HCEC 1CT (cell line): ENCODE measurements at places on chromosomes 5 and 9.

- peak; percentile 50 for DNase-seq
Measured at GRCh38 chr9:5630081-5630507, 1.2 kb downstream of the RIC1 start.

- DNase-seq: no peak
Measured at GRCh38 chr5:138138949-138139780, at the start of gene NME5. Gene NME5, minus strand, starts transcription at chr5:138139428. Its CDS starts 648 bp downstream, at chr5:138138780.

- DNase-seq: no peak
Measured at GRCh38 chr5:61549530-61549929, 217.5 kb downstream of the ZSWIM6 start.

DNA sequence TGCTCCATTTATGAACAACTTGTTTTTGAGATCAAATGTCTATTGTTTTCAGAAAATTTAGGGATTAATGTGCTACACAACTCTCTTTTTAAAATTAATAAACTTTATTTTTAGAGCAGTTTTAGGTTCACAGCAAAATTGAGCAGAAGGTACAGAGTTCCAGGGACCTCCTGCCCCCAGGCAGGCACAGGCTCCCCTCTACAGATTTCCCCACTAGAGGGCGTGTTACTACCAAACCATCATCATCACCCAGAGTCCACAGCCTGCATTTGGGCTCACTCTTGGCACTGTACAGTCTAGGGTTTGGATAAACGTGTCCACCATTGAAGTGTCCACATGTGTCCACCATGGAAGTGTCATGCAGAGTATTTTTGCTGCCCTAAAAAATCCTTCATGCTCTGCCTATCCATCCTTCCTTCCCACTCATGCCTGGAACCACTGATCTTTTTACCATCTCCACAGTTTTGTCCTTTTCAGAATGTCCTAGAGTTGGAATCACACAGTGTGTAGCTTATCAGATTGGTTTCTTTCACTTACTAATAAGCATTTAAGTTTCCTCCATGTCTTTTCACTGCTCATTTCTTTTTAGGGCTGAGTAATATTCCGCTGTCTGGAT, 61.7 kb downstream of the MRPL36 start:
- peak; percentile 33 for DNase-seq

- DNase-seq: no peak
Measured at GRCh38 chr5:56735849-56736641, 79.3 kb upstream of the MAP3K1 start.

DNA sequence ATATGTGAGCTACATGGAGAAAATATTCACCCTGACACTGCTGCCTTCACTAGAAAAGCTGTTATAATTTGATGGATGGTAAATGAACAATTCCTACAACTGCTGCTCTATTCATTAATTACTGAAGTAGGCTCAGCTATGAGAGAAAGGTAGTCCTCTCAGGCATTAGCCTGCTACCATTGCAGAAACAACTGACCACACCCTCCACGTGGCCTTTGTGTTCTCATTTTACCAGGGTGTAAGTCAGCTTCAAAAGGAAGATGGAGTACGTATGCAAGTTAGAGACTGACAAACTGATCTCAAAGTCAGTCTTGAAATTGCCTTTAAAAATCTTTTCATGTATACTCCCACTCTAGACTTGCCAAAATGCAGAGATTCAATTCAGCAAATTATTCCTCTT, 26.3 kb upstream of the TPD52L3 start:
- DNase-seq: no peak

- no peak for DNase-seq
Measured at GRCh38 chr5:33182986-33183385, 257.8 kb upstream of the TARS1 start.

GRCh38 chr5:10581867-10582511, 18.1 kb downstream of the ANKRD33B start:
- DNase-seq: no peak

DNA sequence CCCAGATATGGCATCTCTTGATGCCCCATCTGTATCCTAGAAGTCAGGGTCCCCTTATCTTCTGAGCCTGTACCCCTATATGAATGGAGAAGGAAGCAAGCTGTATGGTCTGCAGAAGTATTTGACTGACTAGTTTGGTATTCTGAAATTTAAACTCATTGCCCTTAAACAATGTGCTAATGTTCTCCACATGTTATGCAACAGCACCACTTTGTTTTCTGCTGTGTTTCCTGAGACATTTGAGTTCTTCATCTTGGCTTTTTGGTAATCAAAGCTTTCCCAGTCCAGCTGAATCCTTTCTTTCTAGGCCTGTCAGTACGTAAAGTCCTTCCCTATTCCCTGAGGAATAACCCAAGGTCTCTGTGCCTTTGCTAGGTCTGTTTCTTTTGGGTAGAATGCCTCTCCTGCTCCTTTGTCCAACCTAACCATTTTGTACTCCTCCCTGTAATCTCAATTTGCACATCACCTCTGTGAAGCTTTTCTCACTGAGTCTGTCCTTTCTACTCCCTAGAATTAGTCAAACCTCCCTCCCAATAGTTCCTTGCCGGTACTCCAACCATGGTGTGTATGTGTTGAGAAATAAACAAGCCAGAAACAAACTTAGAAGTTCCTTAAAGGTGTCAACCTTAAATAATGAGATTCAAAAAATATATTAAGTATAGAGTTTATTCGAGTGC, 72.1 kb upstream of the HSPB3 start:
- DNase-seq: peak; percentile 32

DNA sequence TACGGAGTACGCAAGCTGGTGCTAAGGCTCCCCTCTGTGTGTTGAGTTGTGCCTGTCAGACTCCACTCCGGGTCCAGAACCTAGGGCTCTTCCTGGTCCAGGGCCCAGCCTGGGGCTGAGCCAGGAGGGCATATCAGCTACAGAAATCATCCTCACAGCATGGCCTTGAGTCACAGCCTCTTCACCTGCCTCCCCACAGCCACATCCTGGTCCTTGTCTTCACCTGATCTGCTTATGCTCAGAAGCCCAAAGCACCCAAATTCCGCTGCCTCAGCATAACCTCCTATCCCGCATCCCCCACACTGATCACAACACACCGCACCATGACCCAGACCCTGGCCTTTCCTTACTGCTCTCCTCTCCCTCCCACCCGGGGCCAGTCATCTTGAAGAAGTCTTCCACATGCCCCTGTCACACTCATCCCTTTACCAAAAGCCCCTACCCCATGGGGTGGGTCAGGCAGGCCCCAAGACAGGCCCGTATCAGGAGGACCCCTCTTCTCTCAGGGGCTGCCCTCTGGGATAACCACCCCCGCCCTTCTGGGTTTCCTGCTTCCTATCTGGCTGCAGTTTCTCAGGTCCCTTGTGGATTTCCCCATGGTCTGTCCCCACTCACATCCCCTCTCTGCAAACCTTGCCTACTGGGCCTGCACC, 1.3 kb upstream of the IL3 start:
- no peak for DNase-seq

- DNase-seq: peak; percentile 67
Measured at GRCh38 chr5:8729437-8729836, 816.4 kb downstream of the SEMA5A start.

GRCh38 chr5:56290378-56291078, 57.4 kb upstream of the ANKRD55 start:
- no peak for DNase-seq

- DNase-seq: no peak
Measured at GRCh38 chr5:82277613-82277986, 554 bp downstream of the RPS23 start.

DNA sequence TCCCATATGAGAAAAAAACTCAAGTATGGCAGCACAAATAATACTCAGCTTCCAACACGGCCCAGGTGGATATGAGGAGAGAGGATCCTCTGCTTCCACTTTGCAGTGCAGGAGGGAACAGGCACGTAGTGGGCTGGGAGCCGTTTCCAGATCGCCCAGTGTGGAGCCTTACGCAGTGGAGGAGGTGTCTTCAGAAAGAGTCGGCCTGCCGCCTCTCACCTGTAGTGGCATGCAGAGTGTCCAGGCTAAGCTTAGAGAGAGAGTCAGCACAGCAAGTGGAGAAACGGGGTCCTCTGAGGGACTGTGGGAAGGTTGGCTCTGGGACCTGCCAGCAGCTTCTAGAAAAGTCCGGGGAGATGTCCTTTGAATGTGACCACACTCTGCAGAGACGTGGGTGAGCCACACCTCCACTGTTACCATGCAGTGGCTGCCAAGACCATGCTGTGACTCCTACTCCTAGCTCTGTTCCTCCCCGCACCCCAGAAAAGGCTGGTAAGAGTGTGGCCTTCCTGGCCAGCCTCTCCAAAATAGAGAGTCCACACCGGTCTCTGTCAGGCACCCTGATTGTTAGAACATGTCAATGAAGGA, 3.5 kb upstream of the SEMA4D start:
- DNase-seq: no peak

GRCh38 chr5:170552621-170553115, 48.8 kb downstream of the KCNIP1 start:
- no peak for DNase-seq

DNA sequence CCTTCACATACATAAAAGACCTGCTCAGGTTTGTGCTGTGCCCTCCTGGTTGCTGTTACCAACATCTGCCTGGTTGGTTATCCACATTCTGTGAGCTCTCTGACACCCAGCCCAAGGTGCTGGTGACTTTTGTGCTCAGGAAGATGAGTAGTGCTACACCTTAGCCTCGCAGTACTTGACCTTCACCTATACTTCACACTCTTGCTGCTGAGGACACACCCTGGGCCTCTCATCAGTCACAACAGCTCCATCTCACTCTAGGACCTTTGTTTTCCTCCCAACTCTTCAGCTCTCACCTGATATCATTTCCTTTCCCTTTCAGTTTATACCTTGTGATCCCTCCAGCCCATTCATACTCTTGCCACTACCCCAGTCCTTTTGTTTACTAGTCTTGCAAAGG, 10.7 kb upstream of the SLC22A5 start:
- no peak for DNase-seq

DNA sequence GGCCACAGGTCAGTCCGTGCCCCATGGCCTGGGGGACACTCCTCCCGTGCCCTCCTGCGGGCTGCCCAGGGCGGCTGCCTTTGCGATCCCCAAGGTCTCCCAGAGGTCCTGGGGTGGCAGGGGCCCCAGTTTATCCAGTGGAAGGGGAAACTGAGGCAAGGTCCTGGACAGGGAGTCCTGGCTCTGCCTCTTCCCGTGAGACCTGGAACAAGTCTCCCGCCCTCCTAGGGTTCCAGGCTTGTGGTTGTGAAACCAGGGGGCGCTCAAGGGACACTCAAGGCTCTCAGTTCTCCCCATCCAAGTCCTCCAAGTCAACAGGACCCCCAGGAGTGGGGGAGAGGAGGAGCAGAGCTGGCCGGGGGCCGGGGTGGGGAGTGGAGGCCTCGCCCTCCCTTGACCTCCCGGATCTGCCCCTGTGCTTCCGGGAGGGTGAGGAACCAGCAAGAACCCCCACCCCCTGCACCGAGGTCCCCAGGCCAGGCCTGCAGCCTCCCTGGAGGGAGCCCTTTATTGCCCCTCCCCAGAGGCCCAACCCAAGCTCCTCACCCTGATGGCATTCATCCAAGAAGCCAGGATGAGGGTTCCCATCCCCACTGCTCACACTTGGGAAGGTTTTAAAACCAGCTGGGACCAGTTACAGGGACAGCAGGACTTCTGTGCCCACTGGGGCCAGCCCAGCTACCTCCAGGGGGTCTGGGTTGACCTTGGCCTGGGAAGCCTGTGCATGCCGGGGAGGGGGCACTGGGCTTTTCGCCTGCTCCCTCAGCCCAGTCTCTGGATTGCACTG, 24.7 kb upstream of the TMEM250 start:
- peak; percentile 20 for DNase-seq

GRCh38 chr9:69195668-69196067, 21.6 kb downstream of the TJP2 start:
- DNase-seq: no peak

GRCh38 chr5:66169534-66169933, 25.4 kb downstream of the SREK1 start:
- no peak for DNase-seq

GRCh38 chr5:118325931-118326330, 662.4 kb downstream of the DTWD2 start:
- DNase-seq: no peak
